Fibroblast of skin of abdomen (primary cell): ENCODE measurements at places on chromosomes 12 and 14.
A peak's percentile ranks its signal among the peaks of the same experiment; 100 is the strongest.

DNA sequence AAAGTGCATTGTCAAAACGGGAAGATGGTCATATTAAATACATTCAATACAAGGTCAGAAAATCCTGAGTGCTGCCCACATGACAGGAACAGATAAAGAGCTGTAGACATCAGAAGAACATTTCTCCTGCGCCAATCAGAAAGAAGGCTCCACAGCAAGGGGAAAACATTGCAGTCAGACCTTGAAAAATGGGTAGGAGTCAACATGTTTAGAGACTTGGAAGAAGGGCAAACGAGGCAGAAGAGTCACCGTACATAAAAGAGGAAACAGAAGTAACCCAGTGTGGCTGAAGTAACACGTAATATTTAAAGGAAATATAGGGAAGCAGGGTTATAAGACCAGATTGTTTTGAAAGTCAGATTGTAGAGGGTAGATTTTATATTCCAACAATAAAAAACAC is 11.9 kb downstream of the SPPL3 start:
- no peak for DNase-seq

- DNase-seq: no peak
Observed at GRCh38 chr14:68961781-68962584, 17.1 kb downstream of the ACTN1 start.

DNA sequence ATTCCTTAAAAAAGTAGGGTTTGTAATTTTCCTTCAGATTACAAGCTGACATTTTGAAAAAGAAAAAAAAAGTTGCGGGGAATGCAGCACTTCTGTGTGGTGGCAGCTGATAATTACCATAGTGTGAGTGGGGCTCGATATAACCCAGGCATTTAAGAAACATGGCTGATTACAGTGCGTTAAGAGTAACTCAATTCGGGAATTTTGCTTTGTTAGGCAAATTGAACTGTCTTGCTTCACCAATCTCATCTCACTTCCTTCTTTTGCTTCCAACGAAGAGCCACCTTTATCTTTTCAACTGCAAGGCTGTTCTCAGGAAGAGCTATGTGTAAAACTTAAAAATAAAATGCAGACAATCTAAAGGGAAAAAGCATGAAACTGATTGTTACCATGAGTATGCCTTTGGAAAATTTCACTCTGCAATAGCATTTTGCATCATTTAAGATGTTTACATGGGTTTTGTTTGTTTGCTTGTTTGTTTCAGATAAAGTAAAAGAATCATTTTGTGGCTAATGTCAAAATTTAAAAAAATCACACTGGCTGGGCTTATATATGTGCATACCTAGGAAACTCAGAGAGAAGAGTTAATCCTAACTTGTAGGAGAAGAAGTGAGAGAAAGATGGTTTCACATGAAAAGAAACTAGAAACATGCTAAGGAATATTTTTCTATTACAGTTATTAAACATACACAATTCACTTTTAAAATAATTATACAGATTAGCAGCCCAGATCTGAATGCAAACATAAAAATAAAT is 295.9 kb upstream of the ATP2B1 start:
- no peak for DNase-seq

DNA sequence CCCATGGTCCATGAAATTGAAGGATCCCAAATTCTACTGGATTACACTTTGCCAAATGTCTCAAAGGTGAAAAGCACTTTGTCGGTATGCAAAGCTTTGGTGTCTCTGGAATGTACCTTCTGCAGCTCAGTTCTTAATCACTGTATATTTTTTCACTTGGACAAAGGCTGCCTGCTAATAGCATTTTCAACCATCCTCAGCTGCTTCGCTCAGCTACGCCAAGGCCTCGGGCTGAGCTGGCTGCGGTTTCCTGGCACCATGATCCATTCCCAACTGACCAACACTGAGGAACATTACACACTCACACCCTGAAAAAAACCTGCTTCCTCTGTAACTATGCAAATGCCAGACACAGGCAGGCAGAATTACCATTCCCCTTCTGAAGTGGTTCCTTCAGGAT is 335.2 kb downstream of the DPF3 start:
- DNase-seq: peak; percentile 22

DNA sequence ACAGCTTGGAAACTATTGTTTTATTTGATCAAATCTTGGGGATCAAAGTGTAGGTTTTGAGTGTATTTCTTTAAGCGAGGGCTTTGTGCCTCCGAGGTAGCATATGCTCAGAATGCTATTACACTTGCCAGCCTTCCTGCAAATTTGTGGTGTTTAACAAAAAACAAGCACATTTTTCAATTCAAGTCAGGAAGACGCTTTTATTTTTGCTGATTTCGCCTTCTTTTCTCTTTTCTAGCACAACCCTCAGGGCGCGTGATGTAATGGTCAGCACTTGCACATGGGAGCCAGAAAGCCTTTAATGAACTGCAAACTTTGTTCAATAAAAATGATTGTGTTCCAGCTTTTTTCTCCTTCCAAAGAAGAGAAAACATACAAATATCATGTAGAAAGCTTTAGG is 466.5 kb downstream of the PRKD1 start:
- no peak for DNase-seq

DNA sequence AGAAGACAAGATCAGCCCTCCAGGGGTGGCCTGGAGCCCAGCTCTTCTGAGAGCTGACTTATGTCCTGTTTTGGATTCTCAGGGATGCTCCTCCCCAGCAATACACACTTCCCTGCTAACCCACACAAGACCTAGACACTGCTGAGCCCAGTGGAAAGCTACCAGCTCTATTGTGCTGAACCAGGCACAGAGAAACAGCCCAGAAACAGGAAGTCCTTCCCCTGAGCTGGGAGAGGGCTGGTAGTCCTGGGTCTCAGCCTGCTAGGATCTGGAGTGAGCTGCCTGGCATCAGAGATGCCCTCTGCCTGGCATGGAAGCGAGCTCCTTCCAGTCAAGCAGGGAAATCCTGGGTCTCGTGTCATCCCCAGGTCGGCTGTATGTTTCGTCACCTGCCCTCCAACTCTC is 1.2 kb upstream of the LAG3 start:
- DNase-seq: no peak

- DNase-seq: peak; percentile 32
Observed at GRCh38 chr14:70832561-70833305, 23.4 kb upstream of the MAP3K9 start.

GRCh38 chr12:101779626-101780025 is 40.4 kb upstream of the SYCP3 start:
- no peak for DNase-seq

DNA sequence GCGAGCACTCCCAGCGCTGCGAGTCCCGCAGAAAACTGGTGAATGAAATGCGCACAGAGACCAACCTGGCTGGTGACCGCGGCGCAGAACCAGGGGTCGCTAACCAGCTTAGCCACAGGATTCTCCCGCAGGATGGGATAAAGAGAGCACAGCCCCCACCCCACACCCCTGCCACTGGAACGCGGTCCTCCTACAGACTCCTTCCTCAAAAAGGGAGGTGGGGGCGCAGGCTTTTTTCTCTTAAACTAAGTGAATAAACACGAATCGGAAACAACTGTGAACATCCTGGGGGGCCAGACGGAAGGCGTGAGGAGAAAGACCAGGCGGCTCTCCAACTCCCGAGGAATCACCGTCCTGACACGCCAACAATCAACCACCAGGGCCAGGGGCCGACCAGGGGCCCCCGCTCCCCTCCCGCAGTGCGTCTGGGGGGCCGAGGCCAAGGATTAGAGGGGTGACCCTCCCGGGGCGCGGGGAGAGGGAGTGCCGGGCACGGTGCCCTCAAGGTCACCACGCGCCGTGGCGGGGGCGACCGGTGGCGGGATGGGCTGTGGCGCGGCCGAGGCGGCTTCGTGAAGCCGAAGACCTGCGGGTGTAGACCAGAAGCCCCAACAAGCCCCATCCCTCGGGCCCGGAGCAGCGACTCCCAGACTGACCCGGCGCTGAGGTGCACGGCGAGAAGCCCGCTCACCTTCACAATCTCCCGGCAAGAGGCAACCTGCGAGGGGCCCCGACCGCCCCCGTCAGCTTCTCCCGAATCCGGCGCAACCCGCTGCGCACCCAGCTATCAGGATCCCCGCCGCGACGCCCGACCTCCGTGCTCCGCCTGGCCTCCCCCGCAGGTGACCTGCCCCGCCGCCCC is 704 bp downstream of the ATP2B1 start:
- peak; percentile 21 for DNase-seq

DNA sequence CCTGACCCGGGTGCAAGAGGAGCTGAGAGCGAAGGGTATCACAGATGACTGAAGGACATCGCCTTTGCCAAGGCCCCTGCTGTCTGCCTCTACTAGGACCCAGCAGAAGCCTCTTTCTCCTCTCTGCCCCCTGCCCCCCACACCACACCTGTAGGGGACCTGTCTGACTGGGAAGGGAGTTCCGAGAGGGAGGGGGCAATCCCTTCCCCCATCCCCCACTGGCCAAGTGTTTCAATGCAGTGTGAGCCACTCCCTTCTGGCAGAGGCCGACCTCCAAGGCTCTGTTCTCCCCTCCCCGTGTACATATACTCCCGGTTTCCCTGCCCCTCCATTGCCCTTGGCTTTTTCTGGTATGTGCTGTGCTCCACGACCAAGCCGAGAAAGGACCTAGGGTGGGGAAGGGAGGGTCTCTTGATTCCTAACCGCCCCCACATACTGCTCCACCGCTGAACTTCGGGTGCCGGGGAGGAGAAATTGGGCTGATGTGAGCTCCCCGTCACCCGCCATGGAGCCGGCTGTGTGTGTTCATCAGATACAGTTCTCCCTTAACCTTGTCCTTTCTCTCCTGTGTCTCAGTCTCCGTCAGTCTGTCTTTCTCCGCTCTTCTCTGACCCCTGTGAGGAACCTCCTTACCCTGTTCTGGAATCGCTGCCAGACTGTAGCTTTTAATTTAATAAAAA is 2.0 kb upstream of the ARHGEF25 start:
- no peak for DNase-seq

DNA sequence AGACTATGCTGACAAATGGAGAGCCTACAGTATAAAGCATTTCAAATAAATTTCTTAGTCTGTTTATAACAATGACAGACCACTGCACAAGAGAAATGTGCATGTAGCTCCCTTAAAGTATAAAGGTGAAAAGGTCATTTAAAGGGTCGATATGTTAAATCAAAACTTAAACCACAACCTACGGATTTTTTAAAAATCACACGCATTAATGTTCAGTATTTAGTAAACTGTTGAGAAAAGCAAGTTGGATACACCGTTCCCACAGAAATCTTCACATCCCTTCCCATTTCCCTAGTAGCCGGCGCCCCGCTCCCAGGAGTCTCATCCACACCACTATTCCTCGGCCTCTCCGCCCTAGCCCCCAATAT is 614 bp downstream of the FKBP3 start:
- DNase-seq: no peak

DNA sequence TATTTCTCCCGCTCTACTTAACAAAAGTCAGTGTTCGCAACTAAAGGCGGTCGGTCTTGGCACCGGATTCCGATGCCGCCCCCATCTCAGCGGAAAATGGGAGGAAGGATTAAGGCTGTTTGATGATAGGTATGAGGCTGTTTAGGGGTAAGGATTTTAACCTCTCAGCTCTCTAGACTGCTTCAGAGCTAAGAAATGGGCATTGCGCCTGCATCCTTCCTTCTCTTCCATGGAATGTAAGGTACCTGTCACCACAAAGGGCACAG is 1.4 kb downstream of the COCH start:
- DNase-seq: no peak

- peak; percentile 94 for DNase-seq
Observed at GRCh38 chr12:6613776-6614512, 6.8 kb upstream of the CHD4 start.

DNA sequence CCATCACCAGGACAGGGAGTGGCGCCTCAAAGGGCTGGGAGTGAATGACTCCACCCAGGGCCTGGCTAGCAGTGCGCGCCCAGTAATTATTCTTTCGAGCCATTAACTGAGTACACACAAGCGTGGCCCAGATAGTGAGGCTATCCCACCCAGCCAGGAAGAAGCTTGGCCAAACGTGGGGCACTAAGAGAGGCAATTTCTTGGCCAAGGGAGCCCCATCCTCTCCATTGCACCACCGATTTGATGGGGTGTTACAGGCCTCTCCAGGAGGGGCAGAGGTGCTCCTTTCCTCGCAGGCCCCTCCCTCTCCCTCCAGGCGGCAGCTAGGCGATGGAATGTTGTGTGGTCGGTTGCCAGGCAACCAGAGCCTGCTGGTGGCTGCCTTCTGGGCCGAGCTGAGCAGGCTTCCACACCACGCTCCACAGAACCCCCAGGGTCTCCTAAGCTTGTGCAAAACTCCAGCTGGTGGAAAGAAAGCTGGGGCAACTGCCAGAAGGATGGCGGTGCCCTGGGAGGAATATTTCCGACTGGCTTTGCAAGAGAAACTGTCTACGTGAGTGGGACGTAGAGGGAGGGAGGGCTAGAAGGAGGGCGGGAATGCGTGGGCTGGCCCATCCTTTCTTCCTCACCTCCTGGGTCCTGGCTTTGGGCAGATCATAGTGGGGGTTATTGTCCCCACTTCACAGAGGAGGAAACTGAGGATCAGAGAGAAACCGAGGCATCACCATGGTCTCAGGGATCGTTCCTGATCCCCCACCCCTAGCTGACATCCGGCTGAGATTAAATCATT is at the start of gene CFAP73:
Gene CFAP73 (plus strand): TSS at position 364 of the 790 bp plus-strand sequence. CDS start 134 bp downstream, at position 498.
- peak; percentile 86 for DNase-seq

DNA sequence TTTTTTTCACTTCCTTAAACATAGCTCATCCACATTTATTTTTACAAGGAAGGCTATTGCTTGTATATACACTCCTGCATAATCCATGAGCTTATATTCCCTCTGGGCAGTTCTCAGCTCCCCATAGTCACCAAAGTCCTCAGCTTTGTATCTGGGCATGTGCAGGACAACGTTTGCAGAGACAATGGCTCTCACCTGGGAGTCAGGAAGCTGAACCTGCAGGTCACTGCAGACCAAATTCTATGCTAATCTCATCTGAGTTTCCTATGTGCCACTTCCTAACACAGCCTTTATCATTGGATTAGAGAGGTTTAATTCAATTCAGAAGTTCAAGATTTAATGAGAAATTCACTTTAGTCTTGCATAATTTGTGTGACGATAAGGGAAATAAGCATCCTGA is 131.5 kb downstream of the KCNK10 start:
- DNase-seq: no peak
